ENCODE measurements at places on chromosomes 7 and 10.
A peak's percentile ranks its signal among the peaks of the same experiment; 100 is the strongest.

DNA sequence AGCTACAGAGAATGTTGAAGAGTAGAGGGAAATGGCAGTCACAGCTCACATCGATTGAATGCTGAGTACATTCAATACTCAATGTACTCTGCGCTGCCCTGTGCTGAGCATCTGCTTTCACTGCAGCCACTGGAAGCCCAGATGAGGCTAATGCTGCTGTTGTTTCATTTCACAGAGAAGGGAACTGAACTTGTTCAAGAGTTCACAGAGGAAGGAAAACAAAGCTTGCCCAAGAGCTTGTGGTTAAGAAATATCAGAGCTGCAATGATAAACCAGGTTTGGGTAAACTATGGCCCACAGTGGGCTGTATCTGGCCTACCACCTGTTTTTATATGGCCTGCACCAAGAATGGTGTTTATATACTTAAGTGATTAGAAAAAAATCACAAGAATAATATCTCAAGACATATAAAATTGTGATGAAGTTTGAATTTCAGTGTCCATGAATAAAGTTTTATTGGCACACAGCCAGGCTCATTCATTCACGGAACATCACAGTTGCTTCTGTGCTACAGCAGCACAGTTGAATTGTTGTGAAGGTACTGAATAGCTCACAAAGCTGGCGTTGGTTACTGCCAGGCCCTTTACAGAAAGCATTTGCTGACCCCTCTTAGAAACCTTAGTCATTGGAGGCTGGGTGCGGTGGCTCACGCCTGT lies 64.1 kb downstream of the CFAP58 start:
- DNase-seq = no peak
- no peak overlapping the region for H3K27ac ChIP-seq
- no peaks in the 10 kb centered on the region for H3K27me3 ChIP-seq
- H3K36me3 ChIP-seq = no peaks in the 10 kb centered on the region
- no peaks in the 10 kb centered on the region for H3K4me1 ChIP-seq

DNA sequence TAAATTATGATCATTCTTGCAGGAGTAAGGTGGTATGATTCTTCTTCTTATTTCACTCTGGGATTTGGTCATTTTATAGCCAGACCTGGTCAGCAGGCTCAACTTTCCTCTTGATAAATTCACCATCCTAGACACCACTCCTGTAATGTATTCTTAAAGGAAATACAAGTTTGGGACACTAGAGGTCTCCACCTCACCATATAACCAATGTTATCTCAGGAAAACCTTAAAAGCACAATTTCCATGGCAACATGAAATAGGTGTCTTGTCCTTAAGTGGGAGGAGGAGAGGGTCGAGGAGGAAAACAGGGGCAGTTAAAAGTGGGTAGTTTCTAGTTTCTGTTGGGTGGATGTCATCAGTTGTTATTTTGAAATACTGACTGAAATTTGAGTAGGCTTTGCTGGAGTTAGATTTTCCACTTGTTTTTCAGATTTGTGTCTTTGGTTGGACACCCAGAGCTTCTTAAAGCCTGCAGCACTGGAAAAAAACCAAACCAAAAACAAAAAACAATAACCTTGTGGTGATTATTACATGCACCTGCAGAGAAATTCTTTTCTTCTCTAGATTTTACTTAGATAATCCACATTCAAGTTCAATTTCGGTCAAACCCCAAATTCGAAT lies 163.1 kb downstream of the PRKCQ start:
- no peaks in the 10 kb centered on the region for H3K36me3 ChIP-seq
- H3K27me3 ChIP-seq = no peaks in the 10 kb centered on the region
- no peaks in the 10 kb centered on the region for H3K4me1 ChIP-seq
- no peak overlapping the region for H3K4me3 ChIP-seq
- no peak for DNase-seq

- no peaks in the 10 kb centered on the region for H3K27me3 ChIP-seq
- H3K27ac ChIP-seq = no peak overlapping the region
- no peaks in the 10 kb centered on the region for H3K4me1 ChIP-seq
- H3K36me3 ChIP-seq = peaks cover 5% of the 10 kb centered on the region
- no peak overlapping the region for H3K4me3 ChIP-seq
- DNase-seq = no peak
Observed at GRCh38 chr7:158309868-158310763, 277.5 kb downstream of the PTPRN2 start.

- no peaks in the 10 kb centered on the region for H3K27me3 ChIP-seq
- H3K4me3 ChIP-seq = no peak overlapping the region
- H3K36me3 ChIP-seq = peaks cover 5% of the 10 kb centered on the region
- H3K4me1 ChIP-seq = no peaks in the 10 kb centered on the region
Observed at GRCh38 chr7:151346-152050, 40.9 kb upstream of the FAM20C start.

DNA sequence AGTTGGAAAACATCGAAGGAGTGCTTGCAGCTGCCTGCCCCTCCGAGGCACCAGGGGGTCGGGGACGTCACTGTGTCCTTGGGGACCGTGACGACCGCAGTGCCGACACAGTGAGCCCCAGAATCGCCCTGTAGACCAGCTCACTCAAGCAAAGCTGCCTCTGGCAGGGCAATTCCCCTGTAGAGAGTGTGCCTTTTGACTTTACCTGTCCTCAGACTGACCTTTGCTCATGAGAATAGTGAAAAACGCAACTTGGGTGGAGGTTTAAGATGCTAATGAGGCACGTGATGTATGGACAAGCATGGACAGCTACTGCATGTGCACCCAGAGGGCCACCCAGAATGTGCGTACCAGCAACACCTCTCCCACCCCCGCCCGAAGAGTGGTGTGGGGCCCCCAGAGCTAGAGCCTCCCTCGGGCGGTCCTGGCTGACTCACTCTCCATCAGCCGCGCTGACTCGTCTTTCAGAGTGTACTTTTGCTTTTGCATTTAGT lies 271.9 kb downstream of the ADARB2 start:
- H3K27me3 ChIP-seq = no peaks in the 10 kb centered on the region
- no peaks in the 10 kb centered on the region for H3K36me3 ChIP-seq
- DNase-seq = no peak
- no peak overlapping the region for H3K27ac ChIP-seq
- H3K4me3 ChIP-seq = no peak overlapping the region

DNA sequence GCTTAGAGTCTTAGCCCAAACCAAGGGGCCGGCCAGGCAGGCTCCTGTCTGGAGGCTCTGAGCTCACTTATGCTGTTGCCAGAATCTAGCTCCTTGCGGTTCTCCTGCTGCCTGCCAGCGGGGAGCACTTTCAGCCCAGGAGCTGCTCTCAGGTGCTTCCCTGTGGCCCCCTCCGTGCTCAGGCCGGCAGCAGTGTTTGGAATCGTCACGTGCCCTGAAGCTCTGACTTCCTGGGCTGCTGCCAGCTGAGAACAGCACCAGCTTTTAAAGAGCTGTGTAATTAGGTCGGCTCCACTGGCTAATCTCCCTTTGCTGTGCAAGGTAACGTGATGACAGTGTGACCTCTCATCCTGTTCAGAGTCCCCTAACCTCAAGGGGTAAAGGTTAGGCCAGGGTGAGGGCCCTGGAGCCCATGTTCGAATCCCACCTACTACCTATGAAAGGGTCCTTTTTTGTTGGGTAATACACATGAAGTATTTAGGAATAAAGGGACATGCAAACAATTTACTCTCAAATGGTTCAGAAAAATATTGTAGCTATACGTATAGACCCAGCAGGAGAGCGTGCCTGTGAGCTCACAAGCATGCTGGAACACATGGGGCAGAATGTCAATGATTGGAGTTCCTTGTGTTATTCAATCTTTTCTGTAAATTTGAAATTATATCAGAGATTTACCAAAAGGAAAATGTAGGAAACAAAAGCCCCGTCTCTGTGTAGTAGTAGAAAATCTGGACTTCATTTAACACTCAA lies 16.6 kb downstream of the ZNF862 start:
- H3K4me1 ChIP-seq = peaks cover 11% of the 10 kb centered on the region
- no peak overlapping the region for H3K4me3 ChIP-seq
- H3K27me3 ChIP-seq = no peaks in the 10 kb centered on the region
- DNase-seq = no peak

DNA sequence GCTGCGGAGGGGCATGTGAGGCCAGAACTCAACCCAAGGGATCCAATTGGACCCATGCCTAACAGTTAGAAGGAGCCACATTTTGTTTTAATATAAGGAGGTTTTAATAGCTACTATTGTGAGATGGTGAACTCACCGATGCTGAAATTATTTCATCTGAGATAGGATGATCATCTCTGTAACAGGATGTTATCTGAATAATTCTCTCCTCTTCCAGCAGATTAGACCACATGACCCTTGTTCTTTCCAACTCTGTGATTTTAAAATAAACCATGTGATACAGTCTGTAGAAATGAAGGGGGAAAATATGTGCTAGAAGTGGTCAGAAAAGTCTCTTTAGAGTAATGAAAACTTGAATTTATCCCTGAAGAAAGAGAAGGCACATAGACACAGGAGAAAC lies 385.8 kb downstream of the LRMDA start:
- H3K27ac ChIP-seq = no peak overlapping the region
- no peaks in the 10 kb centered on the region for H3K36me3 ChIP-seq
- H3K4me1 ChIP-seq = no peaks in the 10 kb centered on the region
- no peak for DNase-seq
- no peaks in the 10 kb centered on the region for H3K27me3 ChIP-seq

DNA sequence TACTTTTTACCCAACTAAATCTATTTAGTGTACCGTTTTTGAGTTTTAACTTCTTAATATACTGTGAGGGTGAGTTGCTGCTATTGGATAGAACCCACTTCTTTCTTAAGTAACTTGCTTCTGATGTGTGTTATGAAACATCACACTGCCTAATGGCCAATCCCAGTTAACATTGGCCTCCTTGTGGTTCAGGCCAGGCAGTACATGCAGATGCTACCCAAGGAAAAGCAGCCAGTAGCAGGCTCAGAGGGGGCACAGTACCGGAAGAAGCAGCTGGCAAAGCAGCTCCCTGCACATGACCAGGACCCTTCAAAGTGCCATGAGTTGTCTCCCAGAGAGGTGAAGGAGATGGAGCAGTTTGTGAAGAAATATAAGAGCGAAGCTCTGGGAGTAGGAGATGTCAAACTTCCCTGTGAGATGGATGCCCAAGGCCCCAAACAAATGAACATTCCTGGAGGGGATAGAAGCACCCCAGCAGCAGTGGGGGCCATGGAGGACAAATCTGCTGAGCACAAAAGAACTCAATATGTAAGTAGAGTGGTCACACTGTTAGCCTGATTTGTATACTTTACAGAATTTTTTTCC lies 39.7 kb downstream of the TES start:
- H3K4me3 ChIP-seq = no peak overlapping the region
- no peaks in the 10 kb centered on the region for H3K36me3 ChIP-seq
- no peak overlapping the region for H3K27ac ChIP-seq
- no peaks in the 10 kb centered on the region for H3K27me3 ChIP-seq

GRCh38 chr10:63054889-63055611 lies 78.1 kb upstream of the NRBF2 start:
- H3K27ac ChIP-seq = no peak overlapping the region
- H3K36me3 ChIP-seq = no peaks in the 10 kb centered on the region
- H3K4me3 ChIP-seq = no peak overlapping the region
- no peaks in the 10 kb centered on the region for H3K27me3 ChIP-seq

DNA sequence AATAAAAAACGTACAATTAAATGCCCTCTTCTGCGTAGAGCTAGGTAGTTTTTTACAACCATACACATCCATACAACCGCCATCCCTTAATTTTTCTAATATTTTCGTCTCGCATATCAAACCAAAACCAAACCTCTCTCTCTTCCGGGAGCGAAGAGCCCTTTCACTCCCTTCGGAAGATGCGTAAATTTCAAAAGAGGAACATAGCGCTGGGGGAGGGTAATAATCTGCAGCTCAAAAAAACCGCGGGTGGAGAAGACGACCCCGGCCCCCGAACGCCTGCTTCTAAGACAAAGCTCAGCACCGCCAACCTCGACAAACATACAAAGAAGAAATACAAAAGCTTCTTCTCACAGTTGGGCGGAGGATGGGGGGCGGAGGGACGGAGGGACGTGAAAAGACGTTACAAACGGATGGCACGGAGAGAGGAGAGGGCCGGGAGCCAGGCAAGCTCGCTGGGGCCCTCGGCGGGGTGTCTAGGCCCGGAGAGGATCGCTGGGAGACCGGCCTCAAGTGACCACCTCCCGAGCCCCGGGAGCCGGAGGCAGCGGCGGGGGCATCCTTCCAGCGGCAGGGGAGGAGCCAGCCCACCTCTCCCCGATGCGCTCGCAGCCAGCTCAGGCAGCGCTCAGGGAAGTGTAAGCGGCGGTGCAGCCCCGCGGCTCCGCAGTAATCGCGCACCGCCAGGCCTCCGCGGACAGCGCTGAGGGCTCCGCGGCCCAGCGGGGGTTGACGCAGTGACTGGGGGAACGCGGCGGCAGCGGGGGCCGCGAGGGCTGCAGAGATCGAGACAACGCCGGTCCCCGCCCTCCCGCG lies 851 bp downstream of the MKRN1 start:
- no peaks in the 10 kb centered on the region for H3K27me3 ChIP-seq
- peak overlapping the region; percentile 85 for H3K27ac ChIP-seq
- H3K4me1 ChIP-seq = peaks cover 6% of the 10 kb centered on the region
- H3K36me3 ChIP-seq = no peaks in the 10 kb centered on the region
- DNase-seq = no peak

All from H1 (cell line).